ENCODE measurements at places on chromosomes 6 and 20. TPM values are rescaled to one million over a fixed set of nuclear protein-coding genes. Genes with fewer than 3 reads are reported as not detected.
A peak's percentile ranks its signal among the peaks of the same experiment; 100 is the strongest.

The AFDN gene
- 20.8 TPM for total RNA-seq

DNA sequence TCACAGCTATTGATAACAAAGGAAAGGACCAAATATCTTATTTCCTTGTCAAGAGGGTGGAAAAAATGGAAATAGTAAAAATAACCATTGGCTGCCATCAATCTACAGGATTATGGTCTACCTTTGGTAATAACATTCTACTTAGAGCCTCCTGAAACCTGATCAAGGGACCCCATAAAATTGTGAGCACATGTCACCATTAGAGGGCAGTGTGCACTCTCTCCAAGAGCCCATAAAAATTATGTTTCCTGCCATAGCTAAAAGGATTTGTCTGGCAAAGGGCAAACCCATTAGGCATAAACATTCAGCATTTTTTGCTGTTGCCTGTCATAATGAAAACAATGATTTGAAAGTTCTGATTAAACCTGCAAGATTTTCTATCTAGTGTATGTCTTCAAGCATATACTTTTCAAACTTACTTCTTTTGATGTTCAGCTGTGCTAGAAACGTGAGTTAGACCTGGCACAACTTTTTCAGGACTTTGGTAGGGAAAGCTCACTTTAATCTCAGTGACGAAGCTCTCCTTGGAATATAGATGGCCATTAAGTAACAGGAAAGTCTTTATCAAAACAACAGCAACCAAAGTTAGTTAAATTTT lies 120.7 kb upstream of the ZFP64 start:
- peak; percentile 60 for DNase-seq

DNA sequence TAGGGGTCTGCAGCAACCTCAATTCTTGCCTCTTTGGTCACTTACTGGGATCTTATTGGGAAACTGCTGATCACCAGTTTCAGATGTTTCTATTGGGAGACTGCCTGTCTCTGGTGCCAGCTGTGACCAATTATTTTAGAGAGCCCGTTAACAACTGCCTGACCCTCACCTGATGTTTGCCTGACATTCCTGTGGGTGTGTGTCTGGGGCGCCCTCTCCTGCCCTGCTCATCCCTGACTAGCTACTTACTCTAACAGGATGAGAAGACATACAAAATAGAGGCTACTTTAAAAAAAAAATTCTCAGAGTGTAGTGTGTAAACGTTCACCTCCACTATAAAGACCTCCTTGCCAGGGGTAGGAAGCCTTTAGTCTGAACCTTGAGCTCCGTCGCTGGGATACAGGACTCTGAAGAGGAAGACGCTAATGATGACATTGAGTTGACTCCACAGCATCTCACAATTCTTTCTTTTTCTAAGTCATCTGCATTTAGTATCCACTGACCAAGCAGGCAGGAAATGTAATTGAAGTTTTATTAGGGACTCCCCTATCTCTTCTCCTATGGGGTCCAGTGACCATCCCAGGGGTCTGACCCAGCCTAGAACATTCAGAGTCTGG lies 54.6 kb upstream of the DDR1 start:
- no peak for DNase-seq

DNA sequence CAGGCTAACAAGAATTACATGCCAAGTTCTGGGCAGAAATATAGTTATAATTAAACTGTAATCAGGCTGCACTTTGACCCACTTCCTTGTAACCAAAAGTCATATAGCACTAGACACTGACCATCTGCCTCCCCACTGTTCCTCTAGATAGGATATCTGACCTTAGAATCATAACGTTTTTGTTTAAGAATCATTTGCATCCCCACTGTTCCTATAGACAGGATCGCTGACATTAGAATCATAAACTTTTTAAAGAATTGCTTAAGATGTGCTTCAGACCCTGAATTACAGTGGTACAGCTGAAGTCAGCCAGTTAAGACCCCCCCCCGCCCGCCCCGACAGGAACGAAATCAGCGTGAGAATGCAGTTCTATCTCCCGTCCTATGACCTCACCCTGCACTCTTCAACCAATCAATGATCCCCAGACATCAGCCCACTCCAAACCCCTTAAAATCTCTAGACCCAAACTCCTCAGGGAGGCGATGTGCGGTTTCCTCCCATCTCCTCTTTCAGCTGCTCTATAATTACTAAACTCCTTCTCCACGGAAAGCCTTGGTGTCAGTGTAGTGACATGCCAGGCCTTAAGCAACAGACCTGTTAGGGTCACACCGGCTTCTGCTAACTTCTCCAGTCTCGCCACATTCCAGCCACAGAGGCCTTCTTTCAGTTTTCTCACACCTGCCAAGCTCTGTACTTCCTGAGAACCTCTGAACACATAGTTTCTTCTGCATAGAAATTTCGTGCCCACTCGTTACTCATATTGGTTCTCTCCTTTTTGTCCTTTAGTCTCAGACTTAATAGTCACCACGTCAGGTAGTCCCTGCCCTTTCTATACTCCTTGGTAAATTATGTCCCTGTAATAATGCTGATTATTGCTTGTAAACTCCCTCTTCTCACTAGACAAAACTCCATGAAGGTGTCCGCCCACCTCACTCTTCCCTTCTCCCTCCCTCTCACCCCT lies 93.5 kb downstream of the DTNBP1 start:
- no peak for DNase-seq

DNA sequence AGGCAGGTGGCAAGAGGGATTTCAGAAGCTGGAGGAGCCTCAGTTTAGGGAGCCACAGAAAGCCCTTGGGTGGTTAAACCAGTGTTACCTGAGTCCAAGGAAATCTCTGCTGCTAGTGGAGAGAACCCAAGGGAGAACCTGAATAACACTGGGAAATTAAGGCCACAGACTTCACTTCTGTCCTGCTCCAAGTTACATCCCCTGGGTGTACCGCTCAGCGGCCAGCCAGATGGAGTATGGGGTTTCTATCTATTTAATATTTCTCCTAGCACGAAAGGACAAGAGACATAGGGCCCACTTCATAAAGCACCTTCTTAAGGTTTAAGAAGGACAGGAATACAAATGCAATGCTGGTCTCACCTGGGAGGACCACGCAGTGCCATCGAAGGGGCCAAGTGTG lies 5.8 kb upstream of the CNKSR3 start:
- no peak for DNase-seq
